ENCODE measurements at places on chromosomes 11 and 22.

GRCh38 chr11:15843309-15843872, 513.0 kb downstream of the SOX6 start:
- no peak for DNase-seq

GRCh38 chr11:12581923-12582322, 92.3 kb upstream of the TEAD1 start:
- no peak for DNase-seq

- DNase-seq: no peak
Observed at GRCh38 chr11:35238882-35239281, 99.9 kb downstream of the CD44 start.

- DNase-seq: no peak
Observed at GRCh38 chr11:134945993-134946392, 534.0 kb upstream of the B3GAT1 start.

- DNase-seq: peak; percentile 92
Observed at GRCh38 chr11:64859542-64860414, 15.3 kb upstream of the CDC42BPG start.

DNA sequence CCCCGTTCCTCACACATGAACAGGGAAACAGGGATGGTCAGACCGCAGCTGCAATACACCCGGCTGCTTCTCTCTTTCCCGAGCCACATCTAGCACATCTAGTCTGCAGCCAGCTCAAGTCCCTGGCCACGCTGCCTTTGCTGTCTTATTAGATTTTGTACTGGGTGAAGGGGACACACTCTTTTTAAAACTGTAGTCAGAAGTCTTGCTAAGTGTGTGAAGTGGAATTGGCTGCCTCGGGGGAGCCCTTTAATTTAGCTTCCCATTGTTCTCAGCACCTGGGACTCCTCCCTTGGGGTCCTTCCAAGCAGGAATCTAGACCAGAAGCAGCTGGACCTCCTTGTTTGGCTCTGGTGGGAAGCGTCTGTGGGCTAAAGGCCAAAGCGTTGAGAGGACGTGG, 420.0 kb downstream of the CTTN start:
- DNase-seq: no peak

- no peak for DNase-seq
Observed at GRCh38 chr11:95067841-95068219, 1.1 kb downstream of the SRSF8 start.

DNA sequence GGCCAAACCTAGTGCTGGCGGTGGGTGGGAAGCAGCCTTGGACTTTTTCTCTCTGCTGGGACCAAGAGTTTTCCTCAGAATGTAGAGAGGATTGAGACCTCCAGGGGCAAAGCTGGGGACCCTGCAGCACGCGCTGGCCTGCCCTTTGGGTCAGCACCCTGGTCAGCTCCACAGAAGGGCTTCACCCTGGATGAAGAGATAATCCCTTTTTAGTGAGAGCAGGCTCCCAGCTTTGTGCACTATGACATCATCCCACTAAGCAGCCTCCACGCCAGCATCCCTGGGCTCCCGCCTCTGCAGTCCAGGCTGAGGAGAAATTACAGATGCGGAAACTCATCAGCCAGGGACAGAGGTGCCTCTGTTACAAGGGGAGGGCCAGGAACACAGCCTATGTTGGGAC, 23.5 kb downstream of the DRICH1 start:
- DNase-seq: no peak

DNA sequence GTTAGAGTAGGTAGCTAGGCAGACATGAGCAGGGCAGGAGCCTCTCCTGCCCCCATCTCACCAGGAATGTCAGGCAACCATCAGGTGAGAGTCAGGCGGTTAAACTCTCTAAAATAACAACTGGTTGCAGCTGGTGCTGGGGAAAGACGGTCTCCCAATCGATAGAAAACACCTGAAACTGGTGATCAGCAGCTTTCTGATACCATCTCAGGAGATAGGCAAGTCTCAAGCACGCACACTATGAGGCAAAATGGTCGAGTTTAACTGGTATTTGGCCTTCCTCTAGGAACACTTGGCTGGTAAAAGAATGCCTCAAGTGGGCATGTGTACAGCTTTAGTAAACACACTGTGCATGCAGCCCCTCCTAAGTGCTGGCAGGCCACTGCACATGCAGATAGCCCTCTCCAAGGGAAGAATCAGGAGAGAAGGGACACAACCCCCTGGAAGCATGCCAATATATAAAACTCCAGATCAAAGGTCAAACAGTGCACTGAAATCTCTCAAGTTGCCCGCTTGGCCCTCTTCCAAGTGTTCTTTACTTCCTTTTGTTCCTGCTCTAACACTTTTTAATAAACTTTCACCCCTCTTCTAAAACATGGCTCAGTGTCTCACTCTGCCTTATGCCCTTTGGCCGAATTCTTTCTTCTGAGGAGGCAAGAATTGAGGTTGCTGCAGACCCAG, 88.7 kb downstream of the USP35 start:
- DNase-seq: no peak

GRCh38 chr11:119673759-119674336, 55.2 kb downstream of the NECTIN1 start:
- DNase-seq: peak; percentile 51

- no peak for DNase-seq
Observed at GRCh38 chr11:96257036-96257435, 86.0 kb downstream of the MAML2 start.

DNA sequence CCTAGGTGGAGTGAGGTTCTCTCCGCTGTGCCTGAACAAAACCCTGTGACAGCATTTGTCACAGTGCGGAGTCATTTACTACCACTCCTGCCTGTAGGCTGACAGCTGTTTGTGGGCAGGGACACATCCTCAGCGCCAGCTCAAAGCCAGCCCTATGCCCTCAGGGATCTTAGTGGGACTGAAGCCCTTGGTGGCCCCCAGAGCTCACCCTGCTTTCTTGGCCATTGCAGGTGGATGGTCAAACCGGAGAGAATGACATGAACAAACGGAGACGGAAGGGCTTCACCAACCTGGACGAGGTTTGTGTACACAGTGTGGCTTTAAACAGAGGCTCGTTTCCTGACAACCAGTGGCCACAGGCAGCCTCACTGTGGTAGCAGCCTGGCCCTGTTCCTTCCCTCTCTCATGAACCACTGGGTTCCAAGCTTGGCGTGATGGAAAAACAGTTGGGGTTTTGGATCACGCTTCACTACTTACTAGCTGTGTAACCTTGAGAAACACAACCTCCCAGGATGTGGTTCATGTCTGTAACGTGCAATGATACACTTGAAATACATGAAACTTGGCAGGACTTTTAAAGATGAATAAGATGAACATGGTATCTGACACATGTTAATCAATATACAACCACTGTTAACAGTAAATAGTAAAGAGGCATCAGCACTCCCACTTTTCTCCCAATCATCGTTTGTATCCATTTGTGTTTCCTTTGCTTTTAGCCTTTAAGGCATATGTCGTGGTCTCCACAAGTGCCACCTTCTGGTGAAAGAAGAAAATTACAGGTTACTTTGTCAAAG, 125.8 kb downstream of the MICAL2 start:
- peak; percentile 87 for DNase-seq

DNA sequence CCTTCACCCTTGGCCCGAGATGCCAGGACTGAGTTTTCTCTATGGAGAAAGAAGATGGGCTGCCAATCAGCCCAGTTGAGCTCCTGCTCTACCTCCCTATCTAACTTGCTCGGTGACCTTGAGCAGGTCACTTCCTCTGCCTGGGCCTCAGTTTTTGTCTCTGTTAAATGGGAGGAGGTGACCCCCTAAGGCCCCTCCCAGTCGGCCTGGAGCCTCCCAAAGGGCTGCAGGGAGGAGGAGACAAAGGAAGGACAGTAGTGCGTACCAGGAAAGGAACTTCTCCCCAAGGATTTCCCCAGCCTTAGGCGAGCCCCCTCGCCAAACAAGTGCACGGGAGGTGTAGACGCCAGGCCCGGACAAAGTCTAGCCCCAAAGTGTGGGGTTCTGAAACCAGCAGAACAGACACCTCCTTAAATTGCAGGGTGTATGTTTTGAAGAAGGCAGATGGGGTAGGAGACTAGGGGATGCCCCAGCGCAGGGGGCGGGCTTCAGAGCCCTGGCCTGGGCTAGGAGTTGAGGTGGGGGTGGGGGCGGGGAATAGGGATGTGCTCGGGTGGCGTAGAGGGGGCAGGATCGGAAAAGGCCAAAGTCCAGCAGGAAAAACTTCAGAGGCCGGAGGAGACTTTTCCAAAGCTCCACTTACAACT, 1.0 kb downstream of the CBX7 start:
- DNase-seq: no peak

DNA sequence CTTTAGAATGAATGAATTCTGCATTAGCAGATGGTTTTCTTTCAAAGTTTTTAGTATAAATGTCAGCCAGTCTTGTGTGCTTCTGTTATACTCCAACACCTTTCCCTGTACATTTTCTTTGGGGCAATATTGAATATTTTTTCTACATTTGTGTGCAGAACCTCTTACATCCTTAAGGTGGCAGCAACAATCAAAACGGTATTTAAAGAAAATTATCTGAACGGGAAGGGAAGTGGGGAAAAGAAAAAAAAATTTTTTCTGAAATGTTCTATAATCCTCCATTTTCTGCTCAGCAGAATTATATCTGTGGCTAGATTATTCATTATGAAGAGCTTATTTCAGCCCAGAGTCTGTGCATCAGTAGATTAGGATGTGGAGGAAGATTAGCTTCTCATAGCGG, 347.3 kb upstream of the RAG2 start:
- peak; percentile 5 for DNase-seq

DNA sequence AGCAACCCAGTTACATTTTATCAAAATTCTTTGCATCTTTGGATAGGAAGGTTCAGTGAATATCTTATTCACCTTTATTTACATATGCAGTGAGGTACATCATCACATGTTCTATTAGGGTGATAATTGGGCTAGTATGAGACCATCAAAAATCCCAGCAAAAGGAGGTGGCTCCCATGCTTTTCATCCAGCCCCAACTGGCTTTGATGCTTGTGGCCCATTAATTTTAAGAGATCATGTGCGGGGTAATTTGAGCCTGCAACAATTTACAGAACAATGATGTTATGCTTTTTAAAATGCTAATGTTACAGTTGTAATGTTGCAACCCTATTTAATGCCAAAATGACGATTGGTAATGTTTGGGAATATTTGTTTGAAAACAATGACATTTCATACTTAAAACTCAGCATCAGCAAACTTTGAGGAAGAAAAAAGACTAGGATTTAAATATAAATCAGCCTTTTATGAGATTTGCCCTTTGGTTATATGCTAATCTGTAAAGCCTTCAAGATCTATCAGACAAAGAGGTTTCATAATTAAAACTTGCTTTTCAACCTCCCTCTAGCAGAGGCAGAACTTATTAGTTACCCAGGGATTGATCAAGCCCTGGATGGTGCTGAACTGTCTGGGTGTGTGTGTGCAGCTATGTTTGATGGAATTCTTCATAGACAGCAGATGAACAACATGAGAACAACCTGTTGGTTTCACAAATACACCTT, 183.5 kb upstream of the SORL1-AS1 start:
- no peak for DNase-seq

GRCh38 chr11:1121813-1122663, 35.7 kb upstream of the MUC5AC start:
- DNase-seq: no peak

DNA sequence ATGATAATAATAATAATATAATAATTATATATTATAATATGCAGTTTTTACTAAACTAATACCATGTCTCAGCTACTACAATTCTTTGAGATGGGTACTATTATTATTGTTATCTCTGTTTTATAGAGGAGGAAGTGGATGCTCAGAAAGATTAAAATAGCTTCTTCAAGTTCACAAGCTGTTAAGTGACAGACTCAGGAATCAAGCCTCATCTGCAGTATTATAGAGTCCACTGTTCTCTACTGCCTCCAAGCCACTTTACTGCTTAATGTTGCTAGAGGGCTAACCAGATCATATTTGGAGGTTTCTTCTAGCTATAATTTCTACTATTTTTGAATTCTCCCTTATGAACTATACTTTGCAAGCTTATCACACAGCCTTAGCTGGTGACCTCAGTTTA, 62.7 kb downstream of the CSTPP1 start:
- no peak for DNase-seq

DNA sequence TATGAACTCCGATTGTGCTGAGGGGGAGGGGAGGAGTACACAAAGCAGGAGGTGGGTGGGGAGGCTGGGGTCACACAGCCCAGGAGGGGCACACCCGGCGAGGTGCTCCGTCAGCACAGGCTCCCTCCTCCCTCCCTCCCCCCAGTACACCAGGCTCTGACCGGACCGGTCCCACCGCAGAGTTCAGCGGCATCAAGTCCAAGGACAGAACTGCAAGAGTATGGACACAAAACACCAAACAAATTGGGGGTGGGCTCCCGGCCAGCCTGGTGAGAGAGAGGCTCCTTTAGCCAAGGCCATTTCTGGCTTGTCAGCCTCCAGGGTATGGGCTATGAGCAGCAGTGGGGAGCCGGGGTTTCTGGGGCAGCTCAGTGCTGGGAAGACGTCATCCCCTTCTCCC, 68.3 kb downstream of the ST3GAL4 start:
- no peak for DNase-seq

DNA sequence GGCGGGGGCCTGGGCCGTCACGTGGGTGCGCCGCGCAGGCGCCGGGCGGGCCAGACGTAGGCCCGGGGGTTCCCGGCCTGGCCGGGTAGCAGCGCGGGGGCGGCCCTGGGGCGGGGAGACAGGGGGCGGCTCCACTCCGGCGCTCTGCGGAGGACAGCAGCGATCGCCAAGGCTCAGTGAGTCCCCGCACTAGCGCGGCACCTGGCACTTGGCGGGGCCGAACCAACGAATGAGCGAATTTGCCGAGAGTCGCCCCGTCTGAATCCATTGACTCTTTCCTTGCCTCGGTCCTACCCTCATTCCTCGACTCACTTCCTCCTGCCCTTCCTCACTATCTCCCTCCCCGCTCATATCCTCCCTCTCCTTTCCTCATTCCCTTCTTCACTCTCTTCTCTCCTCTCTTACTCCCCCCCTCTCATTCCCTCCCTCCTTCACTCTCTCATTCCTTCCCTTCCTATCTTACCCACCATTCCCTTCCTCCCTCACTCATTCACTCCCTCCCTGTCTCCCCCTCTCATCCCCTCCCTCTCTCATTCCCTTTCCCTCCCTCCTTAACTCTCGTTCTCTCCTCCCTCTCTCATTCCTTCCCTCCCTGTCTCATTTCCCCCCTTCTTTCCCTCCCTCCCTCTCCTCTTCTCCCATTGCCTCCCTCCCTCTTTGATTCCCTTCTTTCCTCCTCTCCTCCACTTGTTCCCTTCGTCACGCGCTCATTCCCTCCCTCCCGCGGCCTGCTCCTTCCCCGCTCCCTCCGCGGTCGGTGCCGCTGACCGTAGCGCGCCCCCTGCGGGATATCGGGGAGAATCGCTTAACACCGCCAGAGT, 476 bp upstream of the KLHL22 start:
- peak; percentile 70 for DNase-seq
